ENCODE measurements at places on chromosomes 2 and 18.

- DNase-seq = no peak
Observed at GRCh38 chr18:23816740-23817139, 127.5 kb downstream of the LAMA3 start.

DNA sequence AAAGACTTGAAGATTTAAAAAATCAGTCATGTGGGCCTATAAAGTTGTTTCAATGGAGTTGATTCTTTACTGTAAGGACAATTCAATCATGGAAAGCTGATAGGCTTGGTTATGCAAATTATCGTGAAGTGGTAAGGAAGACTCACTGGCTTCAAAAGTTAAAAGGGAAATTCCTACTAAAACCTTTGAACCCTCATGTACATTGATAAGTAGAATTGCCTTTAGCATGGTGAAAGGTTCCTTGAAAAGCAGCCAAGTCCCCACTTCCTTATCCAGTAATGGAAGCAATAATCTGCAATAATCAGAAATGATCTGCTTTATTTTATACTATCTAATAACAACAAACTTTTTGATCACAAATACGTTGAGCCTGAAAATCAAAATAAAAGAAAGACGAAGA, 14.4 kb upstream of the CCL20 start:
- DNase-seq = no peak

- DNase-seq = no peak
Observed at GRCh38 chr2:20509770-20510490, 63.1 kb downstream of the RHOB start.

GRCh38 chr2:234254783-234255521, 204.4 kb downstream of the SPP2 start:
- no peak for DNase-seq

GRCh38 chr2:70785137-70785911, 5.1 kb downstream of the FIGLA start:
- DNase-seq = peak; percentile 30

GRCh38 chr18:63970809-63971205, 926 bp downstream of the SERPINB8 start:
- no peak for DNase-seq

DNA sequence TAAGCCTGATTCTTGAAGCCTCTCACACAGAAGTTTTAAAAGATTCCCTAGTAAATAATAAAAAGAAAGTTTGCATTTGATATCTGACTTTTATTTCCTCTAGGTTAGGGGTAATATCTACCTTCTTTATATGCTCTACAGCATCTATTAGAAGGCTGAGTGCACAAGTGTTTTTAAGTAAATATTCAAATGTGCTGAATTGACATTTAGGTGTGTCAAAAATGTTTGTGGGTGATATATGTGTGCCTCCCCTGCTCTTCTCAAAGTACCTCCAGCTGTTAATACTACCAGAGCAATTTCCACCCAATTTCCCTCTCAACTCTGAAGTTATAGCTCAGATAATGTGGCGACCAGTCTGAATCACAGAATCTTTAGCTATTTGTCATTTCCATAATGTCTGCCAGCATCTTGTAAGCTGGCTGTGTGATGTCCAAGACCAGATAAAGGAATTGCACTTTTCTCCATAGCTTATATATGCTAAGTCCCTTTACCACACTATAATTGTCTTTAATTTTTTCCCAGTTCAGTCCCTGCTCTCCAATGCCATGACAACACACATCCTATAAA, 24.4 kb upstream of the ERMN start:
- no peak for DNase-seq

GRCh38 chr2:45700407-45701013, 49.0 kb downstream of the PRKCE start:
- no peak for DNase-seq

DNA sequence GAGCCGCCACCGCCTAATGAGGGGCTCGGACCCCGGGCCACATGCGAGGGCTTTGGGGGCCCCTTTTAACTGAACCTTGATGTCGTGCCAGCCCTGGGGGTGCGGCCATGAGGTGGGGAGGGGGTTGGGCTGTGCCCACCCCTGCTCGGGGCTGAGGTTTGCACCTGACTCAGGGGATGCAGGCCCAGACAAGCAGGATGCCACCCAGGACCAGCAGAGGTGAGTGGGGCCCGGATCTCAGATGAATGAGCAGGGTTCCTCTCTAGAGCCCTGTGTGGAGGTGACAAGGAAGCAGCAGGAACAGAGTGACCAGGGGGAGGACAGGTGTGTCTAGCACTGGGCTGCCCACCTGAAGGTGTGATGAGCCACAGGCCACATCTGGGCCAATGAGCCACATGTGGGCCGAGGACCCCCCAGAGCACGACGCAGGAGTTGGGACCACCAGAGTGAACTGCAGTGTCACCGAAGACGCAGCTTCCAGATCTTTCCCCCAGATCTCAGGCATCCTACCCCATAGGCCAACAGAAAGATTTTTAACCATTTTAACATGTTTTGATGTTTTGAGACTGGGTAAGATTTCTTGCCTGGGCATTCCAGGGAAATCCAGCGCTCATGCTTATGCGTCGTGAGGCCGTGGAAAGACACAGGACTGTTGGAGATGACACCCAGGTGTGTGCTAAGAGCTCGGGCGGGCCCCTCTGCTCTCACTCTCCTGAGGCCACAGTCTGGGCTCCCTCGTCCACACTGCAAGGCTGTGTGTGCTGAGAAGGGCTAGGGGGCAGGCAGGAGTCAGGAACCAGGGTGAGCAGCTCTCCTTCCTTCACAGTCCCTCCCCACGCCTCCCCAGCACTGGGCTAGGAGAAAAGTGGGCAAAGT, 73.6 kb downstream of the DDX1 start:
- no peak for DNase-seq

DNA sequence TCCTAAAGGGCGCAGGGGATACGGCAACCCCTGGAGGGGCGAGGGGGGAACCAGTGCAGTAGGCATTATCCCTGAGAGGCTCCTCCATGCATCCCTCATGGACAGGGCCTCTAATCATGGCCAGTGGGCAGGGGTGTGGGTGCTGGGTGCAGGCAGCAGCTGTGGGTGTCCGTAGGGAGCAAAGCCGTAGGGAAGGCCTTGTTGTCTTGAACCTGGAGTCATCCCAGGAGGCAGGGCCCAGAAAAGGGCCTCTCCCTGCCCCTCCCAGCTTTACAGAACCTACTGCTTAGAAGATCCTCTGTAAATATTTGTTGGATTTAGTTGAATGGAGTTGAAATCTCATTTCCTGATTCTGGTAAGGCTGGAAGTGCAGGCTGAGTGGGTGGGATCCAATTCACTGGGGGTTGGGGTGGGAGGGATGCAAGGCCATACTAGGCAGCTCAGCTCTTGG, 207.0 kb upstream of the HAAO start:
- no peak for DNase-seq

- DNase-seq = no peak
Observed at GRCh38 chr18:10377956-10378355, 76.5 kb upstream of the APCDD1 start.

DNA sequence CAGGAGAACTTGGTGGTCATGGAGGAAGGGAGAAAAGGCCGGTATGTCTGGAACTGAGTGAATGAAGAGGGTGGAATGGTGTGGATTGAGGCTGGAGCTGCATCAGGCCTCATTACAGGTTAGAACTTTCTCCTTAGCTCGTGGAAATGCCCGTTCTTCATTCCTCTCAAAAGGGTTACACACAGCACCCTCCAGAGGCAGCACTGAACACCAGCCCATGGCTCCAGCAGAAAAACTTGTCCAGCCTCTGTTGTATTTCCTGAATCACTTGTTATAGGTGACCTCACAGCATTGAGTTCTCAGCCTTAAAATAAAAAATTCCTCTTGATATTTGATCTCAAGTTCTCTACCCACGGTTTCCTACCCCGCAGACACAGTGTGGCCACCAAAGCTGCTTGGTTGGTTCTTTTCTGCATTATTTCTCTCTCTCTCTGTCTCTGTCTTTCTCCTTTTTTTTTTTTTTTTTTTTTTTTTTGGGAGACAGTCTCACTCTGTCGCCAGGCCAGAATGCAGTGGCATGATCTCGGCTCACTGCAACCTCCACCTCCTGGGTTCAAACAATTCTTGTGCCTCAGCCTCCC, 89.6 kb downstream of the ITGB1BP1 start:
- peak; percentile 6 for DNase-seq

DNA sequence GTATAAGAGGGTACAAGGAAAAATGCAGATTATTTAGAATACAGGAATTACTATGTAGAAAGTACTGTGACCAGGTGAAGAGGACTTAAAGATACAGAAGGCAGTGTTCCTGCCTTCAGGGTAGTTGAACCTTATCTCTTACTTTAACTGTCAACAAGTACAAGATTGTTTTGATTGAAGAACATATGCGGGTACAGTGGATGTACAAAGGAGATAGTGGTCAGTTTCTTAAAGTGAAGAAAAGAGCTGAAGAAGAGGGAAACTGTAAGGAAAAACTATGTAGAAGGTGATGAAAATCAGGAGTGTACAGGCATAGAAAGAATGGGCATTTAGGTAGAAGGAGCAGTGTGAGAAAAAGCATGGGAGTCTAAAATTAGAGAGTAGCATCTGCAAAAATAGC, 2.2 kb downstream of the RALBP1 start:
- DNase-seq = no peak

DNA sequence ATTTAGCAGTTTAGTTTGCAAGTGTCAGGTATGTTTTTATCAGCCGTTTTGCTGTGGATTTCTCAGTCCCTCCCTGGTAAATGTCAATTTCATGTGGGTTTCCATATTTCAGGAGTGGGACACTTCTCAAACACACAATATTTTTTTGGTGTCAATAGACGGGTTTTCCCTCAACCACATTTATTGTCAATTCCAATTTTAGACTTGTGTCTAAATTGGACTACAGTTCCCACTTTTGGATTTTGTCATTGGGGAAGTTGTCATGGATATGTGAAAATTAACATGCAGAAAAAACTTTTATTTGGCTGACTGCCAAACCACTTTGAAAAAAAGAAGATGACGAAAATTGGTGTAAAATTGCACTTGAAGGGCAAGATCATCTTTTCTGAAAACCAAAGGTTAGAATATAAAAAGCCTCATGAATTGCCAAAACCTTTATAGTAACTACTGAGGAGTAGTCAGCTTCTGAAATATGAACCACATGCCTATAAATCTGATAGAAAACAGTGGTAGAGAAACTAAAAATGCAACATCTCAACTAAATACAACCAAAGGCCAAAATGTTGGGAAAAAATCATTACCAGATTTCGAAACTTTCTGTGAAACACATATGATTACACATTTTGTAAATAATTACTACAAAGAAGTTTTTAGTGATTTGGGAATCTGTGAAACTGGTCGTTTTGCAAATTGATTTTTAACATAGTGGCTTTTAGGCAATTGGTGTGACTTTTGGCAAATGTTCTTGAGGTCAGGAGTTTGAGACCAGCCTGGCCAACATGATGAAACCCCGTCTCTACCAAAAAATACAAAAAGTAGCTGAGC, 106.4 kb downstream of the BCL2L11 start:
- DNase-seq = peak; percentile 8

GRCh38 chr18:35415511-35416073, 38.5 kb upstream of the ZNF396 start:
- no peak for DNase-seq

DNA sequence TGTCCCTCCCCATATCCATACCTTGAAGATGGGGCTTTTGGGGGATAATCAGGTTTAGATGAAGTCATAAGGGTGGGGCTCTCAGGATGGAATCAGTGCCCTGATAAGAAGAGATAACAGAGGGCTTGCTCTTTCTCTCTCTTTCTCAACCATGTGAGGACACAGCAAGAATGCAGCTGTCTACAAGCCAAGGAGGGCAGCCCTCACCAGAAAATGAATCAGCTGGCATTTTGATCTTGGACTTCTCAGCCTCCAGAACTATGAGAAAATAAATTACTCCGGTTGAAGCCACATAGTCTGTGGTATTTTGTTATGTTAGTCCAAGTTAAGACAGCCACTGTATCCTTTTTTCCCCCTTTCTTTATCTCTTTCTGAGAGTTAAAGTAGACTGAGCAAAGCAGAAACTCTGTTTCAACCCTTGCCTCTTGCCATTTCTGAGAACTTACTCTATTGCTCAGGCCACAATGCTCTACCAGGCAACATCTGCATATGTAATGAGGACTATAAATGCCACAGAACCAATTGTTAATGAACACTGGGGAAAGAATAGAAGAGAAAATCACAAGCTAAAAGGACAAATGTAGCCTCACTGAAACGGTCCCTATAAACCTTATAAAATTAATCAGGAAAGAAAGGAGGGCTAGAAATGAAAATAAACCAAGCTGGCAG, 56.9 kb downstream of the SRBD1 start:
- DNase-seq = no peak

GRCh38 chr2:17947113-17947512, 68.6 kb downstream of the KCNS3 start:
- DNase-seq = no peak

DNA sequence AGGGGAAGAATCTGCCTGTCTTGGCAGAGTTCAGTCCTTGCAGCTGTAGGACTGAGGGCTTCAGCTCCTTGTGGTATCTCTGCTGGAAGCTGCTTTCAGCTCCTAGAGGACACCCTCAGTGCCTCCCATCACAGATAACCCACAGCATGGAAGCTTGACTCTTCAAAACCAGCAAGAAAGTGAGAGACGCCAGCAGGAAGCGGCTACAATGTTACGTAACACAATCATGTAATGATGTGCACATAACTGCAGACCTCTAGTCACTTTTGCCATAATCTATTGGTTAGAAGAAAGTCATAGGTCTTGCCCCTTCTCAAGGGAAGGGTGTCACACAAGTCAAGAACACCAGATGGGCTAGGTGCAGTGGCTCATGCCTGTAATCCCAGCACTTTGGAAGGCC, 69.1 kb upstream of the AFF3 start:
- no peak for DNase-seq

DNA sequence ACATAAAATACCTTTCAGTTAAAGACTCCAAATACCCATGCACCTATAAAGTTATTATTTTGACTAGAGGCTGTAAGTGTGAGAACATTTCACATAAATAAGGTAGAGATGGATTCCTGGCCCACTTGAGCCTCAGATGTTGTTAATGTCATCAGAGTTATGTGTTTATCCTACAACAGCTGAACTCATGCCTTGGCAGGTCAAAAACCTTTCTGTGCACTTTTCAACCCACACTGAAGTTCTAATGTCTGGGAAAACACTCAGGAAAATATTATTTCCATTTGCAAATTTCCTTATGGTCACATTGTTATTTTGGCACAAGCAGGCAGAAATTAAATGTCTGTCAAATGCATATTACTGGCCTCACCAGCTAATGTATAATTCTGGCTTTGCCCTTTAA, 209.2 kb downstream of the LNPK start:
- DNase-seq = no peak

- DNase-seq = no peak
Observed at GRCh38 chr2:109402180-109402579, 211.6 kb downstream of the SEPTIN10 start.

GRCh38 chr2:241309684-241310117, 5.8 kb downstream of the HDLBP start:
- peak; percentile 67 for DNase-seq

GRCh38 chr2:191941376-191941929, 94.6 kb upstream of the CAVIN2 start:
- no peak for DNase-seq
